ENCODE measurements at places on chromosomes 3 and 15.

DNA sequence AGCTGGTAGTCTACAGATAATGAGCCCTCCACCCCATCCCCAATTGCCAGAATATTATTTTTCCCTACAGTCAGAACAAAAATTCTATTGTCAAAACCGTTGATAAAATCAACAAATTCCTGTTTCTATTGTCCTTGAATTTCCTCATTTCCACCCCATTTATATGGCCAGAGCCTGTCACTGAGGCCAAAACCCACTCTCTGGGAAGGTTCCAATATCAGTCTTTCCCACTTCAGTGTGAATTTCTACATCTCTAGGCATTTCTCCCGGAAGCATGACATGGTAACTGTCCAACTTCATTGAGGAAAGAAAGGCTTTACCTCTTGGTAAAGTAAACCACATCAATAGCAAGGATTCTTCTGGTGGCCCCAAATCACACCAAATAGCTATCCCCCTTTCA is 41.6 kb downstream of the C2CD4A start:
- DNase-seq: no peak

DNA sequence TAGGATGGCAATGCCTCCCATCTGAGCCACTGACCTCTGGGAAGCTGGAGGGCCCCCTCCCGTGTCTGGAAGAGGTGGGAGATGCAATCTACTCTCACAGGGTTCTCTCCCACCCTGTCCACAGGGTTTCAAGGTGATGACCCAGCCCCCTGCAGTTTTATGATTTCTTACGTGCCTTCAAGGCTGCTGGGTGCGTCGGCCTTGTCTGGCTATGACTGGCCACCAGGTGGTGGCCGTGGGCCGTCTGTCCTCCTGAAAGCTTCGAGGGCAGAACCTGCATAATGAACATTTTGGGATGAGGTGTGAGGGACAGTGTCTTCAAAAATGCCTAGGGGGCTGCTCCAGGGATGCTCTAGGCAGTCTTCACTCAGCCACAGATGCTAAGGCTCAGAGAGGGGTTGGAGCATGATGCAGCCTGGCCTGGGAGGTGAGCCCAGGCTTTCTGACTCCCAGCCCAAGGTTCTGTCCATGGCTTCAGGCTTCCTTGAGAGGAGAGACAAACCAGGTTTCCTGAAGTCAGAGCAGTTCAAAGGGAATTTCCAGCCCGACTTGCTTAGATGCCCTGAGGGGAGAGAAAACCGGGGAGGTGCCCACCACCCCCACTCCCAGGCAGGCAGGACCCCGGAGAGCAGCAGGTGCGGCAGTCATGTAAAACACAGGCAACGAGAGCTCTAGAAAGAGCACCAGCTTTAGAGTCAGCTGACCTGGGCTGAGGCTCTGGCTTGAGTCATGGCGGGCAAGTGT is 18.7 kb downstream of the ISG20 start:
- DNase-seq: no peak

DNA sequence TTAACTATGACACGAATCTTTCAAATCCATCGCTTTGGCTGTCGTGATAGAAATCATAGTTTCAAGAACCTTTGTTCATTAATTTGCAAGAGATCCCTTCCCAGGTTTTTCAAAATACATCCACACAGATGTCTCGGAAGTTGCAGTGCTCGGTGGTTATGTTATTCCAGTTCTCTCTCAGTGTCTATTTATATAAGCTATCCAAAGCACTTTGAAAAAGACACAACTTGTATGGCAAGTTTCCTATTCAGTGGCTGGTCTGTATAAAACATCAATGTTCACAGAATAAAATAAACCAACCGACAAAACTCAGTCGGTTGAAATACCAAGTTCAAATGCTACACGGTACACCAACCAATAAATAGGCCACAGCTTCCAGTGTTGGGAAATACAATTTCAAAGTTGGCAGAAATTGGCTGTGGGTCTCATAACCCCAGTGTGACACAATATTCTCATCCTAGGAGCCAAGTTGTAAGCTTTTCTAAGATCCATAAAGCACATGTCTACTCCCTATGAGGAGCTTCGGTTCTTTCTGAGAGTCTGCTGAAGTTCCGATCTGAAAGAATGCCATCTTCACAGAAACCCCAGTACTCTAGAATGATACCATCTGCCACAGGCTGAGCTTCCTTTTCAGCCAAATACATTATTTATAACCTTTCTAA is 23.7 kb downstream of the SATB1 start:
- no peak for DNase-seq

DNA sequence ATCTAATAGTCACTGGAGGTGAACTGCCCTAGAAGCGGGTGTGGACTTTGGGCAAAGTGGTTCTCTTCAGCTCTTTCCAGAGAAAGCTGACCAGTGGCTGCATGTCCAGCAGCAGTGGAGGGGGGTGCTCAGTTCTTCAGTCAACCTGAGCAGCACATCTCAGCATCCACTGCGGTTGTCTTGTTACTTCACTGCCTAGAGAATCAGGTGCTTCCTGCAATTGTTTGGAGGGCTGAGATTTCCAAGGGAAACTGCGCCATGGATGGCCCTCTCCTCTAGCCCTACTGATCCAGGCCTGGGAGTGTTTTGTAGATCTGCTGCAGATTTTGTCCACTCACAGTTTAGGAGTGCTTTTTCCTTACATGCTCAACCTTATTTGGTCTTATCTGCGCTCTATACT is 65.6 kb upstream of the CFAP161 start:
- DNase-seq: no peak

- DNase-seq: no peak
These were observed 25.3 kb upstream of the COPB2 start for GRCh38 chr3:139414608-139415224.

DNA sequence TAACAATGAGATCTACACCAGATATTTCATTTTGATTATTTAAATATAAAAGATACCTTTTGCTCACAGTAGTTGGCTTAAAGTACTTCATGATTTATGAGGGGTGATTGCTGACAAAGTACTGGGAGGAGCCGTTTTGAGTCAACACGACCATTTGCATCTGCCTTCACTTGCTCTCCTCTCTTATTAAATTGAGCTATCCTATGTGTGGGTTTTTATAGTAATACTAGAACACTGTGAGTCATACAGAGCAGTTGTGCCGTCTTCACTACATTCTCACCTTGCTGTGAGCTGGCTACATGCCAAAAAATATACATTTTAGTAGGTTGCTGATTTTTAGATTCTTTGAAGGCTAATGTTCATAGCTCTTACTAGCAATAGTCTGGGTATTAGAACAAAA is 161.2 kb downstream of the ALCAM start:
- DNase-seq: no peak

DNA sequence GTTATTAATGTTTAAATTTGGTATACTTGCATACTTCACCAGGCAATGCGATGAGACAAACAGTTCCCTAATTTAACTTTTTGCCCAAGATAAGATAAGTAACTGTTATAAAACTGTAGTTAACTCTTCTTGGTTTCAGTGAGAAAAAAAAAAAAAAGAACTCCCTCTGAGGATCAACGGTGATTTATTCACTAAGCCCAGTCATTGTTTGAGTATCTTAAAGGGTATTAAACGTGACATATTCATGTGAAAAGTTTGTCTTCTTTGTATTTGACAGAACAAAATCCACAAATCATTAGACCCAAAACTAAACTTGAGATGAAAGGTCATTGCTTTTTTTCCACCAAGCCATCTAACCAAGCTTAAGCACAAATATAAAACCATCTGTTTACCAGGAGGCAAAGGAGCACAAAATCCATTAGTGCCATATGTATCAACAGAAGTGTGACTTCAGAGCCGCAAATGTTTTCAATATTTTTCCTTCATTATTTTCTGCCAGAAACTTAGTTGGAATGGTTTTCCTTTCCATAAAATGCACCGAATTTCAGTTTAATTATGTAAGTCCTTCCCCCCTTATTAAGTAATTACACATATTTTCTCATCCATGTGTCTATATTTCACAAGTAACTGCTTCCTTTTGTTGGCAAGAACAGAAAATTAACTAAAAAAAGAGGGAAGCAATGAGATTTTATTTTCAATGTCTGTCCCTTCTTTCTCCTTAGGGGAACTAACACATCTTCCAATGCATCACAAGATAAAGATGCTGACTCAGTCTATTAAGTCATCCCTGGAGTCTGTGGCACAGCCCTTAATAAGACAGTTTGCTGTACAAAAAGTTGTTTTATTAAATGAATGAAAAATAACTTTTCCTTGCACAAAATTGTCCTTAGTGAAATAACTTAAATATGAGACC is 92.2 kb upstream of the RAP2B start:
- DNase-seq: no peak

All from right renal pelvis (tissue), 4 donors.